ENCODE measurements at places on chromosomes 1 and 21.

- no peak for DNase-seq
These were observed 2.6 kb upstream of the TAGLN2 start for GRCh38 chr1:159927849-159928431.

GRCh38 chr1:153638261-153638660 is 4.4 kb downstream of the CHTOP start:
- DNase-seq: no peak

DNA sequence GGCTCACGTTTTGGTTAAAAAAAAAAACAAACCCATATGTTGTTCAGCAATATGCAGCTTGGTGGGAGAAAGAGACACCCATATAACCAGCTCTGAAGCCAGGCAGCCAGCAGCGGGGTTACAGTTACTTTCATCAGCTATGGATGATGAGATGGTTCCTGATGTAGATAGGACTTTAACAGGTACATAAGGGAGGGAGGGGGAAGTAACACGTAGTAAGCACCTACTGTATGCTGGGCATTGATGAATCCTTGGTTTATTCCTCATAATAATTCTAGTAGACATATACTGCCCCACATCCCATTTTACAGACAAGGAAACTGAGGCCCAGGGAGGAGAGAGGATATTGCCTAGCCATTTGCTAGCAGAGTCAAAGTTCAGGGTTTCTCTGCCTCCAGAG is 2.0 kb downstream of the SLC1A7 start:
- no peak for DNase-seq

- no peak for DNase-seq
These were observed 99.7 kb downstream of the NOS1AP start for GRCh38 chr1:162169031-162169790.

DNA sequence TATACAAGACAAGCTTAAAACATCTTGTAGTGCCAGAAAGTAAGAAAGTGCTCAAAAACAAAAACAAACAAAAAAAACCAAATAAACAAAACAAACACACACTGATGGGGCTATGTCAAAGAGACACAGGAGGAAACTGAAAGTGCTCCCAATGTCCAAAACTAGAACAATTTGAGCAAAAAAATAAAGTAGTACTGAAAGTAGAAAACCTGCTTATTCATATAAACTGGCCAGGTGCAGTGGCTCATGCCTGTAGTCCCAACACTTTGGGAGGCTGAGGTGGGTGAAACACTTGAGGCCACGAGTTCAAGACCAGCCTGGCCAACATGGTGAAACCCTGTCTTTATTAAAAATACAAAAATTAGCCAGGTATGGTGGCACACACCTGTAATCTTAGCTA is 129.9 kb downstream of the GLUL start:
- DNase-seq: no peak

GRCh38 chr1:4126731-4127591 is 226.9 kb upstream of the C1orf174 start:
- DNase-seq: no peak

DNA sequence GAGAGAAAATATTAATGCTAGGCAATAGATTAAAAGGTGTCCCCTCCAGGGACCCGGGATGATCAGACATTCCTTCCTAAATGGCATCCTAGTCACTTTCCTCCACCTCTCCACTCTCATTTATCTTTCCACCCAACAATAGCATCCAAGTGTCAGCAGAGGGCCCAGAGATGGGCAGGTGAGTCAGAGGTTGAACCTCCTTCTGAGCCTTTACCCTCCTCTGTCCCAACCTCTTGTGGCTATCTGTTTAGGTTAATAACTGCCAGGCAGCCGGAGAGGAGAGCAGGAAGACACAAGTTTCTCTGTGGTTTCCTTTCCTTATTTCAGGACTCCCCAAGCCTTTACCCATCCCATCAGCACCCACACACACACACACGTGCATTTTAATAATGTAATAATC is 4.1 kb downstream of the GJA5 start:
- DNase-seq: no peak

DNA sequence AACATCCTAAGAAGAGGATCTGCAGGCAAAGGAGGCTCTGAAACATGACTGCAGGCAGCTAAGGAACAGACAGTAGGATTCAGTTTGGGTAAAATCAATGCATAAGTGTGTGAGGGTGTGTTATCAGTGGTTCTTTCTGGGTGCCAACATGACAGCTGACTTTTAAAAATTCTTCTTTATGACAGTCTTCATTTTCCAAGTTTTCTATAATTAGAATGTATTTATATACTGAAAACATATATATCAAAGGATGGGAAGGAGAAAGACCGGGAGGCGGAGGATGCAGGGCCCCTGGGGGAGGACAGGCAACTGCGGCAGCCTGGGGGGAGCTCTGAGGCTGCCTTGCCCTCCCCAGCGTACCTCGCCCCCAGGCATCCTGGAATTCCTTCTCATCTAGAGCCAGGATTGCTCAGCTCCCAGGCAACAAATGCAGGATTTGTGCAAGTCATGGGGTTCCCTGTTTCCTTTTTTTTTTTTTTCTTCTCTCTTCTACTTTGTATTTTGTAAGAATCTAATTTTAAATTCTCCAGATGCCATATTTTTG is 104.8 kb downstream of the CSMD2 start:
- no peak for DNase-seq

DNA sequence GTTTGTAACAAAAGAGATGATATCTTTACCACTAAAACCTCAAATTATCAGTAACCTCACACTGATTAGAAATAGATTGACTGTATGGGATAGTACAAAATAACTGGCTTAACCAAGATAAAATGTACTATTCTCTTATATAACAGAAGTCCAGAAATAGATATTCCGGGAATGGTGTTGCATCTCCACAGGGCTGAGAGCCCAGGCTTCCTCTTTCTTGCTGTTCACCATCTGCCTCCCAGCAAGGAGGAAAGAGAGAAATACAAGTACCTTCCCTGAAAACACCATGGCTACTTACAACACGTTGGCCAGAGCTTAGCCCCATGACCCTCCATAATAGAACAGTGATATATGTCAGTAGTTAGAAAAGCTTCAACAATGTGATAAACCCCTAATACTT is 47.0 kb upstream of the KCNK1 start:
- no peak for DNase-seq

DNA sequence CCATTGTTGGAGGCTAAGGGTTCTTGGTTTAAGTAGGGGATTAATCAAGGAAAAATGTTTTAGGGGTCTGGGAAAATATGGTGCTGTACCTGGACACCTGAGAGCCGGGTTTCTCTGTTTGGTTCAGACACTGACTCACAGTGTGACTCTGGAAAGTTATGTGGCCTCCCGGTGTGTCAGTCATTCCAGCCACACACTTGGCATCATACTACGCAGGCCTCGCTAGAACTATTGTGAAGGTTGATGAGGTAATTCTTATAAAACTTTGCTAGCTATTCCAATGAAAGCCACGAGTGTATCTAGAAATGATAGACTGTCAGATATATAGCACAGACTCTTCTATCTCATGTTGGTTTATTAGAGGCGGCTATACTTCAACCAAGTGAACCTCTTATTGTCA is 4.8 kb upstream of the CAMSAP2 start:
- DNase-seq: no peak

- no peak for DNase-seq
These were observed 54.8 kb downstream of the SSX2IP start for GRCh38 chr1:84635429-84635828.

DNA sequence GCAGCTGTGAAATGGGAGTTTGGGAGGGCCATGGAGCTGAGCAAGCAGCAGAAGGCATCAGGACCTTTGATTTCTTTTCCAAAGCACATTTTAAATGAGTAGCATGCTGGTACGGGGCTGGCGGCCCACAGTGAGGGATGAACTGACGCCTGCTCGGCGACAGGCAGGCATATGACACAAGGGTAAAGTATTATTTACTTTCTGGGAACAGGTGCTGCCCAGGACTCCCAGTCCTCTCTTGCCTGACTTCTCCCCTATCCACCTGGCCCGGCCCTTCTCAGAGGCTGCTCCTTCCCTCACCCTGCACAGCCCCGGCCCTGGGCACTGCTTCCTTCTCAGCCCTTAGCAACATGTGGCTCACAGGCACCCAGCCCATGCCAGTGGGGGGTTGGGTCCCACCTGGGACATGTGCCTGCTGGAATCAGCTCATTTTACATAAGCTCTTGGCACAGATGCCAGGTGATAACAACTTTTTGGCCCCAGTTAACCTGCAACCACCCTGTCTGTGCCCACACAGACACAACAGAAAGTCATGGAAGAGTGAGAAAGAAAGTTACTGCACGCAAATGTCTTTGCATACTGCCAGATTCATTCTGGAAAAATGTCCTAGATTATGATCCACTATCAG is 112.3 kb upstream of the GADD45A start:
- DNase-seq: no peak

GRCh38 chr1:10824821-10825540 is 28.5 kb upstream of the CASZ1 start:
- DNase-seq: no peak

DNA sequence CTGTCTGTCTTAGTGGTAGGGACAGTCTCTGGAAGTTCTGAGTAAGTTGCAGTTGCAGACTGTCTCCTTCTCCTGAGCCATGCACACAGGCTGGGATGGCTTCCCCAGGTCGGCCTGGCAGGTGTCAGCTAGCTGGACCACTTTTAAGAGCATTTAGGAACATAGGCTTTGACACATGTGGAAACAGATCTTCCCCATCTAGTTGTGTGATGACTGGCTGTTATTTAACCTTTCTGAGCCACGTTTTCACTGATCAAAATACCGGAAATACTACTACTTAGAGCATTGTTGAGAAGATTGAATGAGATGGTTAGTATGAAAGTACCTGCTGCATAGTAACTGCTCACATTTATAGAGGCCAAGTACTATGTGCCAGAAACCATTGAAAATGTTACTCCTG is 6.2 kb upstream of the MAPKAPK2 start:
- no peak for DNase-seq

- no peak for DNase-seq
These were observed 18.4 kb downstream of the CAPZA1 start for GRCh38 chr1:112638110-112638428.

GRCh38 chr1:29112705-29113412 is 10.8 kb downstream of the TMEM200B start:
- no peak for DNase-seq

GRCh38 chr21:42695697-42696380 is 42.4 kb downstream of the PDE9A start:
- no peak for DNase-seq

GRCh38 chr1:31064111-31064717 is 1.3 kb downstream of the PUM1 start:
- no peak for DNase-seq

DNA sequence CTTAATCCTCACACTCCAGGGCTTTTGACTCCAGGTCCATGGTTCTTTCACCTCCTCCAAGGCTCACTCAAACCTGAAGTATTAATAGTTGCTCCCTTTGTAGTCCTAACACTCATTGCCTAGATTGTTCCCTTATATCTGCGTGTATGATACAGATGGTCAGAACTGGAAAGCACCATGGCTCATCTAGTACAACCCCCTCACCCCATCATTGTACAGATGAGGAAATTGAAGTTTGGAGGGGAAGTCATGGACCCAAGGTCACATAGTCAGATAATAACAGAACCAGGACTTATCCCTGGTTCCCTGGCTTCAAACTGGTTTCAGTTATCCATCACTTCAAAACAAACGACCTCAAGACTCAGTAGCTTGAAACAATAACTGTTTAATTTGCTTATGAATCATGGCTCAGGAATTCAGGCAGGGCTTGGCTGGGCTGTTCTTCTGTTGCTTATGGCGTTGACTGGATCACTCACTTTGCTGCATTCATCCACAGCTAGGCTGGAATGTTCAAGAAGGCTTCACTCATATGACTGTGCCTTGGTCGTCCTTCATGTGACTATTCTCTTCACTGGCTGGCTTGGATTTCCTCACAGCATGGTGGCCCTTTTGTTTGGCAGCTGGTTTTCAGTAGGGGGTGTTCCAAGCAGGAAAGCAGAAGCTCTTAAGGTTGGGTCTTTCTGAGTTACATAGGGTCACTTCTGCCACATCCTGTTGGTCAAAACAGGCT is 5.0 kb downstream of the NOS1AP start:
- DNase-seq: no peak

DNA sequence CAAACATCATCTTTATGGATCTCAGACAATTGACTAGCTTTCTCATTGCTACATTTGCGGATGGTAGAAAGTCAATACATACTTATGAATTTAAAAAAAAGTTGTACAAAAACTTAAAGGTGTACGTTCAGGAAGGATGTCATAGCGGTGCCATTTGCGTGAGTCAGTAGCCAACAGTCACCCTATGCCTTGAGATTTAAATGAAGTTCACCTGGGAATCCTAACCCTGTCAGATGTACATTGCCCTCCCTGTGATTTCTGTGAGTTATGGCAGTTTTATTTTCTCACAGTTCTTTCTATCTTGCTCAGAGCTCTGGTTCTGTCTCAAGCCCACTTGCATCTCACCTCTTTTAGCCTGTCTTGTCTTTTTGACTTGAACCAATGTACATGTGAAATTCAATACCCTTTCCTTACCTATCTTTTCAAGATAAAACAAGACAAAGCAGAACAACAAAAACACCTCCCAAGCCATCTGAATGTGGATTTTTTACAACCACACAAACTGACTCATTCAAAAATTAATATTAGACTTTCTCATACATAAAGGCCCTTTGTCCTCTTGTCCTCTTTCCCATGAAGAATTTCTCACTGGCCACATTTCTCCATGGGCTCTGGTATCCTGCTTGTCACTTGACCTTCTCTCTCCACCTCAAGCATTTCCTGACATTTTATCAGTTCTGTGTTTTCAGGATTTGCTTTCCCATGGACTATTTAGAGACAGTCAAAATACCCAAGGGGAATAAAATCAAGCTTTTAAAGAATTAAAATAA is 25.3 kb upstream of the ZNF697 start:
- DNase-seq: no peak

- no peak for DNase-seq
These were observed 15.7 kb upstream of the FOXO6 start for GRCh38 chr1:41345434-41346075.

GRCh38 chr1:161440312-161440894 is 64.9 kb upstream of the FCGR2A start:
- DNase-seq: peak; percentile 66

GRCh38 chr1:180888870-180889269 is 23.8 kb upstream of the KIAA1614 start:
- DNase-seq: no peak

DNA sequence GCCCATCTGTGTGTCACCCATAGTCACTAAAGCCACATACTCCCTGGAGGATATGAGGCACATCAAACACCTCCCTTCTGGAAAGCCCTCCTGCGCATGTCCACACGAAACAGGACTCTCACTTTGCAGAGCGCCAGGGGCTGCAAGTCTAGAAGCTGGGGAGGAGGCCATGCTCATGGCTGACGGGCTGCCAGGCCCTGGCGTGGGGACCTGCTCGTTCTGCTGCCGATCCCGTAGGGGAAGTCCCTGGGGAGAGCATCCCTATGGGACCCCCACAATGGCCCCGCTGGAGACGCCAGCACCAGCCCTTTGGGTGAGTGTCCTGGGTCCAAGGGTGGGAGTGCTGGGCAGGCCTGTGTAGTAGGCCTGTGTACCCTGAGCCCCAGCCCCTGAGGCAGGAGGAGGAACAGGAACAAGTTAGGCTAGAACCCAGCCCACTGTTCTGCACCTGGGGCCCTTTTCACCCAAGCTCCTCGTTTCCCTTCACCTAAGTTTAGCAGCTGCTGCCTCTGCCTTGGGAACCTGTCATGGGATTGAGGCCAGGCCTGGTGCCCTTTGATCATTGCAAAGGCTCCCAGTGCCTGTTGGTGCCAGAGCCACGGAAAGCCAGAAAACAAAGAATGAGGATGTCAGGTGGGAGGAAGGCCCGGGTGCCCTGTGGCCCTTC is 9.9 kb downstream of the FAM3B start:
- no peak for DNase-seq
